ENCODE measurements at places on chromosomes 13 and 19.

- no peak for DNase-seq
These were observed 441.6 kb downstream of the TDRD3 start for GRCh38 chr13:60838581-60838980.

DNA sequence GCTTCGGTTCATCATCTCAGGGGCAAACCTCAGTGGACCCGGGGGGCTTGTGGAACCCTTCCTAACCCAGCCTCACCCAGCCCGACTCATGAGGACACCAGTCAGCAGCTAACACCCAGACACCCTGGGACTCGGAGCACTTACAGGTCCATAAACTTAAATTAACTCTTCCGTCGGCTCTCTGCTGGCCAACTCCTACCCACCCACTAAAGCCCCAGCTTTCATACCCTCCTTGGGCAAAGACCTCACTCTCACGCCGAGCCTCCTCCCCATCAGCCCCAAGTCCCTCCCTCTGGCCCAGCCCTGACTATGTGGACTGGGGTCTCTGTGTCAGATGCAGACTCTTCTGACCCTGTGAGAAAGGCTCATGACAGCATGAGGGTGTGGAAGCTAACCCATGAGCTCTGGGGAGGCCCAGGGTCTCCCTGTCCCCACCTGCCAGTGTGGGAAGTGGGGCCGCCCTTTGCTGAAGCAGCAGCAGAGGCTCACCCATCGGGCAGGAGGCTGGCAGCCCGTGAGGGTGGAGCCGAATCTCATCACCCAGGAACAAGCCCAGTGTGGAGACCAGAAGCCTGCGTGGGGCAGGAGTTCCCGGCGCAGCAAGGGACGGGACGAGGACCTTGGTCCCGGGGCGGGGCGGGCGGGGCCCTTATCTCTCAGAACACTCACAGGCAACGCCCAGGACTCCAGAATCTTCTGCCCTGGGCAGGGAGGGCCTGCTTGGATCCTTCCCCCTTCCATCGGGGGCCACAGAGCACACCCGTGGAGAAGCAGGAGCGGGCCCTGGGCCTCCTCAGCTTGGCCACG lies 19.8 kb downstream of the TCF3 start:
- DNase-seq, result no peak

GRCh38 chr19:29263305-29264135 lies 50.6 kb upstream of the UQCRFS1 start:
- peak; percentile 78 for DNase-seq

- DNase-seq, result peak; percentile 26
These were observed 991 bp downstream of the OBI1 start for GRCh38 chr13:78657699-78658629.

DNA sequence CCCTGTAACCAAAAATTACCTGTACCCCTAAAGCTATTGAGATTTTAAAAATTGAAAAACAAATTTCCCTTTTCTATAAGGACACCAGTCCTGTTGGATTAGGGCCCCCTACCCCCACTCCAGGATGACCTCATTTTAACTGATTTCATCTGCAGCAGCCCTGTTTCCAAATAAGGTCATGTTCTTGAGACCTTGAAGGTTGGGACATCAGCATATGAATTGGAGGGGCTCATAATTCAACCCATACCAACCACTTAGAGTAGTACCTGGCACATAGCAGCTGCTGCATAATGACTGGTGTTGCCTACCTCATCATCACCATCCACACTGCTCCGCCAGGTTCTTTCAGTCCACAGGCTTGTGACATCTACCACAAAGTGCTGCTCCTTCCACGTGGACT lies 17.6 kb downstream of the ZNF71 start:
- no peak for DNase-seq
